Sigmoid colon (tissue), 7 donors: ENCODE measurements at places on chromosomes 11 and 22. TPM values are rescaled to one million over a fixed set of nuclear protein-coding genes. Genes with fewer than 3 reads are reported as not detected.

- H3K27me3 ChIP-seq: no peaks in the 10 kb centered on the region
- DNase-seq: no peak
- no peak overlapping the region for H3K4me3 ChIP-seq
- H3K4me1 ChIP-seq: no peaks in the 10 kb centered on the region
- H3K27ac ChIP-seq: no peak overlapping the region
Observed at GRCh38 chr11:103079833-103080232, 12.1 kb downstream of the DCUN1D5 start.

DNA sequence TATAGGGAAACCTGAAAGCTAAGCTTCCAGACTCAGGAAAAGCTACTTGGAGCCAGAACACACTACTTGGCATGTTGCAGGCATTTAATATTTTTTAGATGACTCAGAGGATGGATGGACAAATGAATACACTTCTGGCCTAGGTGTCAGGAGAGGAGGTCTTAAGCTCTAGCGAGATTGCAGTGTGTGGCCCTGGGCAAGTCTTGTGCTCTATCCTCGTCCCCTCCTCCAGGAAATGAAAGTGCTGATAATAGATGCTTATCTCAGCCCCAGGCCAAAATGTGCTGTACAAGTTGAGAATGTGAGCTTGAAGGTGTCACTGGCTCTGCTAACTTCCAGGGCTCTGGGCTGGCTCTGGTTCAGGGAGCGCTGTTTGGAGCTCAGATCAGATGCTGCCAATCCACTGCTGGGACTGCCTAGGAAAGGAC lies 136.3 kb downstream of the PKNOX2 start:
- H3K36me3 ChIP-seq: no peaks in the 10 kb centered on the region
- H3K27me3 ChIP-seq: no peaks in the 10 kb centered on the region
- H3K4me3 ChIP-seq: no peak overlapping the region
- no peaks in the 10 kb centered on the region for H3K4me1 ChIP-seq
- H3K27ac ChIP-seq: peak overlapping the region; percentile 48

GRCh38 chr11:129969920-129970319 lies 32.7 kb downstream of the PRDM10 start:
- no peak for DNase-seq
- no peak overlapping the region for H3K4me3 ChIP-seq
- H3K27ac ChIP-seq: no peak overlapping the region
- H3K27me3 ChIP-seq: no peaks in the 10 kb centered on the region
- H3K4me1 ChIP-seq: peaks cover 55% of the 10 kb centered on the region

- H3K27ac ChIP-seq: no peak overlapping the region
- no peak overlapping the region for H3K4me3 ChIP-seq
- no peak for DNase-seq
- H3K27me3 ChIP-seq: no peaks in the 10 kb centered on the region
- peaks cover 44% of the 10 kb centered on the region for H3K4me1 ChIP-seq
Observed at GRCh38 chr11:73752216-73752867, 8.5 kb downstream of the RAB6A start.

GRCh38 chr22:36293606-36294292 lies 40.8 kb downstream of the APOL1 start:
- DNase-seq: peak; percentile 62
- peaks cover 5% of the 10 kb centered on the region for H3K4me1 ChIP-seq
- H3K4me3 ChIP-seq: no peak overlapping the region

Gene APOBEC3G
- 11.0 TPM for total RNA-seq
